ENCODE measurements at places on chromosomes 11 and 22.

DNA sequence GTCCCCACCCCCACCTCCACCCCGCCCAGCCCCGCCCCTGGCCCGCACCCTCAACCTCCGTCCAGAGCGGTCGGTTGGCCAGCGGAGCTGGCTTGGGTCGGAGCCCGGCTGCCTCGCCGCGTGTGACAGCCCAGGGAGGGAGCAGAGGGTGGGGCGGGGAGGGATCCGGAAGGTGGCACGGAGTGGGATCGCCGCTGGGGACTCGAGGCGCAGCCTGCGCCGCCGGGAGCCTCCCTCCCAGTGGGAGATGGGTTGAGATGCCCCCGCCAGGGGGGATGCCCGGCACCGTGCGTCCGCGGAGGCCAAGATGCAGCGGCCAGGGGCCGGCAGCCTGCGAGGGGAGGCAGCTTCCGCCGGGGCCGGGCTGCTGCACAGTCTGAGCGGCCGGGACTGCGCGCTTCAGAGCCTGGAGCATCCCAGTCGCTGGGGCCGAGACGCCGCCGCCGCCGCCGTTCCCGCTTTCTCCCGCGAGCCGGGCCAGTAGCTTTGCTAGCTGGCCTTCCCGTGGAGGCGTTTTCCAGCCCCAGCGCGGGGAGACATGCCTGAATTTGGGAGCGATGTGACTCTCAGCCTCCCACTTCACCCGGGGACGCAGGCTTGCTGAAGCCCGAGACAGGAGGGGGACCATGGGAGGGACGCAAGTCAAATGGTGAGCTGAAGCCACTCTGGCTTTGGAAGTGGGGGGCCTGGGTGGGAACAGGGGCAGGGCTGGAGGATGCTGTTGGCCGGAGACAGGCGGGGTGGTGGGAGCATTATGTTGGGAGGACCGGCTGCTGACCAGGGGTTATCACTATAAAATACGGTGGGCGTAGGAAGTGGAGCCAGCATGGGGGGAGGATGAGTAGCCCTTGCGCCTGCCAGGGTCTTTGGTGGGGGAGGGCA is 40.2 kb downstream of the DIXDC1 start:
- DNase-seq, result no peak

- DNase-seq, result no peak
Measured at GRCh38 chr11:10505278-10506007, 35.5 kb downstream of the RNF141 start.

GRCh38 chr11:31798057-31798553 is 13.0 kb downstream of the PAX6 start:
- DNase-seq, result no peak

- DNase-seq, result no peak
Measured at GRCh38 chr11:35487532-35488078, 37.8 kb downstream of the PAMR1 start.
